ENCODE measurements at places on chromosomes 3 and 15.

DNA sequence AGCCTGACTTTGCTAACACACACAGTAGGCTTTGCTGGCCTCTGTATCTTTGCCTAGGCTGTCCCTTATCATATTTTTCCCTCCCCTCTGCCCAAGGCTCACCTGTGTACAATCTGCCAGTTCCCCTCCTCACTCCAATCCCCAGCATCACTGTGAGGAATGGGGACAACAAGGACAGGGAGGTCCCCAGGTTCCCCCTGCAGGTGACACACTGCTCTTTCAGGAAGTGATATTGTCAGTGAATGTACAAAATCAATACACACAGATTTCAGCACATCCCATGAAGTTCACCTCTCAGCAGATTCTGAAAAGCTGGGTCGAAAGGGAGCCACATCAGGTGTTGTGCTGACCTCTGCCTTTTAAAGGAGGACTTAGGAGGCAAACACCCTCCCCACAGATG lies 177.5 kb downstream of the RAB11A start:
- no peak for DNase-seq

GRCh38 chr3:65545429-65545828 lies 493.3 kb downstream of the MAGI1 start:
- no peak for DNase-seq

GRCh38 chr3:50124052-50124799 lies 30.9 kb upstream of the SEMA3F start:
- DNase-seq: no peak

DNA sequence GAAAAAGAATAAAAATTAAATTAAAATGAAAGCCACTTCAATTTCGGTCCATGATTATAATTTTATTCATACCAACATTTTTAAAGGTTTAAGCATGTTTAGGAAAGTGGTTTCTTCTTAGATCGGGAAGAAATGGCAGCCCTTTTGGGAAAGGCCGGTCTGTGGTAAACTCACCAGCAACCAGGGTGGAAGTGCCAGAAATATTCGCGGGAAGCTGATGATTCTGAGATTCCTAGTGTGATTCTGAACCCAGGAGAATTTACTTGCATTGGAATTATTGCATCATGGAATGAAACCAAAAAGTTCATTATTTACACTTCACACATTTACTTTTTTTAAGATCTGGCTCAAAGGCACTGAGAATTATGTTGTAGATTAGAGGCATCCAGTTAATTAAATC lies 97.2 kb upstream of the CCNL1 start:
- no peak for DNase-seq

DNA sequence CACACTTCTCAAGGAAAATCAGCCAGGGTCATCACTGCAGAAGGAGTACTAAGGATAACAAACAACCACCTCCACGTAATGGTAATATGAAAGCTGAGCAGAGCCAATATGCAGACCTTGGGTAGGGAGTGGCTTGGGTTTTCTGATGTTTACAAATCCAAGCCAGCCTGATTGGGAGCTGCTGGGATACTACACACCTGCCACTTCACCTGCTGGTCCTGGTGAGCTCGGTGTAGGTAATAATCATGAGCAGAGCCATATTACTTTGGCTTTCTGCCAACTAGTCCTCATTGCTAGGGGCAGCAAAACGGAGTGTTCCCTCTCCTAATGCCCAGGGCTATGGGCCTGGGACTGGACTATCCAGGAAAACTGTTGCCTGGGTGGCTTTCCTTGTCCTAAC lies 433.5 kb upstream of the PPP2R3A start:
- peak; percentile 61 for DNase-seq

DNA sequence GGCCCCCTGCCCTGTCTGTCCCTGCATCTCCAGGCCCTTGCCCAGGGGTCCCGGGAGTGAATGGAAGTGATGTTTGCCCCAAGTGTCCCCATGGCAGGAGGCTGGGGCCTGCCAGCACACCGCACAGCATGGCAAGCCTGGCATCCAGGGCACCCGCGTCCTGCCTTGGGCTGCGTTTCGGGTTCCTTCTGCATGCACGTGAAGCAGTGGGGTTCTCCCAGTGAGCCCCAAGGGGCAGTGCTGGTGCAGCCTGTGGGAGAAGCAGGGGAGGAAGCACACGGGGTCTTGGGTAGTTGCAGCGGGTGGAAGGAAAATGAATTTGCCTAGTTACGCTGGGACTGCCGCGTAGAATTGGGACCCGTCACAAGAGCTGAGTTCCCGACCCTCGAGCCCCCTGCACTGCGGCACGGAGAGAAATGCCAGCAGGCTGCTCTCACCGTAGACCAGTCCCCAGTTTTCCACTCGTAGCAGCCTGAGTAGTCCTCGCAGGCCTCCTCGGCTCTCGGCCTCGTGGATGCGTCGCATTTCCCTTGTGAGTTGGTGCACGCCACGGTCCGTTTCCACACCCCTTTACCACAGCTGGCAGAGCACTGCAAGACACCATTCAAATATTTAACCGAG lies 259.5 kb upstream of the LYSMD4 start:
- DNase-seq: no peak

- no peak for DNase-seq
These were observed 195.8 kb downstream of the CD47 start for GRCh38 chr3:107894998-107895397.

- DNase-seq: peak; percentile 2
These were observed 147.6 kb downstream of the KLF13 start for GRCh38 chr15:31474059-31474868.

- DNase-seq: no peak
These were observed 60.7 kb upstream of the TRIM42 start for GRCh38 chr3:140617135-140617534.

All from mucosa of descending colon (tissue), 3 donors.